CD4-positive, CD25-positive, alpha-beta regulatory T cell (primary cell): ENCODE measurements at places on chromosomes 4 and X. TPM values are rescaled to one million over a fixed set of nuclear protein-coding genes. Genes with fewer than 3 reads are reported as not detected.
A peak's percentile ranks its signal among the peaks of the same experiment; 100 is the strongest.

Gene MAOB
- polyA plus RNA-seq: not detected

Gene FGG
- polyA plus RNA-seq: not detected

Gene SPACA5
- not detected for polyA plus RNA-seq

- DNase-seq: no peak
Observed at GRCh38 chrX:20333672-20334071, 67.0 kb upstream of the RPS6KA3 start.

- no peak for DNase-seq
Observed at GRCh38 chrX:72392042-72392441, 86.3 kb upstream of the CITED1 start.

DNA sequence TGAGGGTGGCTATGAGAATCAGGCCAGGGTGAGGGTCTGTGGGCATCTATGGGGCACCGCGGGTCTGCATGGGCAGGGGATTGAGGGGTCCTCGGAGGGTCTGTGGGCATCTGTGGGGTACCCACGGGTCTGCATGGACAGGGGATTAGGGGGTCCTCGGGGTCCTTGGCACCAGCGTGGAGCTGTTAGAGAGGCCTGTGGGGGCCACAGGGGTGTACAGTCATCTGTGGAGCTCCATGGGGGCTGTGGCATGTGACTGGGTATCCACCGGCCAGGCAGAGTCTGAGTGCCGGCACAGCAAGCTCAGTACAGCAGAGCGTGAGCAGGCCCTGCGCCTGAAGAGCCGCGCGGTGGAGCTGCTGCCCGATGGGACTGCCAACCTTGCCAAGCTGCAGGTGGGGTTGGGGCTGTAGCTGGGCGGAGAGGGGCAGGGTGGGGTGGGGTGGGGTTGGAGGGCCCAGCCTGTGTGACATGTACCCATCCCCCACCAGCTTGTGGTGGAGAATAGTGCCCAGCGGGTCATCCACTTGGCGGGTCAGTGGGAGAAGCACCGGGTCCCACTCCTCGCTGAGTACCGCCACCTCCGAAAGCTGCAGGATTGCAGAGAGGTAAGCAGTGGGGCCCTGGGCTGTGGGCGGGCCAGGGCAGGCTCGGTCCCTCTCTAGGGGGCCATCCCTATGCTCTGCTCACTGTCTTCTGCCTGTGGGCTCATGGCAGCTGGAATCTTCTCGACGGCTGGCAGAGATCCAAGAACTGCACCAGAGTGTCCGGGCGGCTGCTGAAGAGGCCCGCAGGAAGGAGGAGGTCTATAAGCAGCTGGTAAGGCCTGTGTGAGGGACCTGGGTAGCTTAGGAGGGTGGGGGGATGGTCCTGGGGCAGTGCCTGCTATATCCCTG is 12.9 kb downstream of the CCDC22 start:
- DNase-seq: no peak

DNA sequence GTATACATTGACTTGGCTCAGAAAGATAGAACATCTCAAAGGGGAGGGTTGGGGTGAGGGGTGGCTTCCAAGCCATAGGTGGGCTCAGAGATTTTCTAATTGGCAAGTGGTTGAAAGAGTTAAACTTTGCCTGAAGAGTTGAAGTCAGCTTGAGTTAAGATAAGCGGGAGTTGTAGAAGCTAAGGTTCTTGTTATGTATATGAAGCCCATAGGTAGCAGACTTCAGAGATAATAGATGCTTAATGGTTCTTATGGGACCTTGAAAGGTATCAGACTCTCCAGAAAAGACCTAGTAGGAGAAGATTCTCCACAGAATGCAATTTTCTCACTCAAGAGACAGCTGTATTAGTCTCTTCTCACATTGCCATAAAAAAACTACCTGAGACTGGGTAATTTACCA is 599.1 kb upstream of the CPEB2 start:
- DNase-seq: no peak

GRCh38 chrX:57918750-57919436 is 8.6 kb upstream of the ZXDA start:
- peak; percentile 32 for DNase-seq

DNA sequence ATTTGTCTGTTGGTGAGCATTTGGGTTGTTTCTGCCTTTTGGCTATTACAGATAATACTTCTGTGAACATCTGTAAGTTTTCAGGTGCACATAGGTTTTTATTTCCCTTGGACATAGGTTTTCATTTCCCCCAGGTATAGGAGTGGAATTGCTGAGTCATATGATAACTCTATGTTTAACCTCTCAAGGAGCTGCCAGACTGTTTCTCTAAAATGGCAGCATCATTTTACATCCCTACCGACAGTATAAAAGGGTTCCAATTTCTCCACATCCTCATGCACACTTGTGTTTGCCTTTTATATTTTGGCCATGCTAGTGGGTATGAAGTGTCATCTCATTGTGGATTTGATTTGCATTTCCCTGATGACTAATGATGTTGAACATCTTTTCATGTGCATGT is 53.5 kb downstream of the TMEM164 start:
- DNase-seq: no peak
